Ureter (tissue), 1 donor: ENCODE measurements at places on chromosomes 1 and 21. TPM values are rescaled to one million over a fixed set of nuclear protein-coding genes. Genes with fewer than 3 reads are reported as not detected.

- DNase-seq = no peak
Measured at GRCh38 chr1:233884461-233885151, 19.9 kb upstream of the SLC35F3 start.

GRCh38 chr1:243944429-243945160, 94.6 kb upstream of the AKT3 start:
- DNase-seq = peak; percentile 63

FTCD gene
- total RNA-seq = 0.91 TPM

GRCh38 chr1:61125263-61125662, 42.9 kb downstream of the NFIA start:
- no peak for DNase-seq

ASTN1 gene
- total RNA-seq = 2.2 TPM

ACADM gene
- 51.4 TPM for total RNA-seq

DNA sequence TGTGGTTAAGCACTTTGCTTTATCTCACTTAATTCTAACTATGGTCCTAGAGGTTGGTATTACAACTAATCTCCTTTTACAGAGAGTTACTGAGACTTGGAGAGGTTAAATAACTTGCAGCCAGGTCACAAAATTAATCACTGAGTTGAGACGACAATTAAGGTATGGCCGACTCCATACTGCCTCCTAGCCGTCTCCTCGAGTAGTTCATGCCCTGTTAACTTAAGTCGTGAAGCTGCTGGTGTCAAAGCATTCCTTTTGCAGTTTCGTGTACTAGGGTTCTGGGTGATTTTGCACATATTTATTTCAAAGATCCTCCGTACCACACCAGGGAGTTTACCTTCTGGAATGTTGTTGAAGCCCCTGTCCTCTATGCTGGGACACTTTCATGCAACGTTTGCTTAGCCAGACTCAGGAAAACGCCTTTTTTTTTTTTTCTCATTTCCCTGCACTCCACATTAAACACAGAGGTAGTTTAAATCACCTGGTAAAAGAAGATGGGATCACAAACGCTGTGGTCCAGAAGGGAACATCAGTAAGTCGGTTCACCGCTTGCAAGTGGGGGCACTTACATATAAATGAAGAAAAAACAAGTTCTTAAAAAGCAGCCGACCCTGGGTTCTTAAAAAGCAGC, 570 bp upstream of the NEK7 start:
- DNase-seq = peak; percentile 74

DNA sequence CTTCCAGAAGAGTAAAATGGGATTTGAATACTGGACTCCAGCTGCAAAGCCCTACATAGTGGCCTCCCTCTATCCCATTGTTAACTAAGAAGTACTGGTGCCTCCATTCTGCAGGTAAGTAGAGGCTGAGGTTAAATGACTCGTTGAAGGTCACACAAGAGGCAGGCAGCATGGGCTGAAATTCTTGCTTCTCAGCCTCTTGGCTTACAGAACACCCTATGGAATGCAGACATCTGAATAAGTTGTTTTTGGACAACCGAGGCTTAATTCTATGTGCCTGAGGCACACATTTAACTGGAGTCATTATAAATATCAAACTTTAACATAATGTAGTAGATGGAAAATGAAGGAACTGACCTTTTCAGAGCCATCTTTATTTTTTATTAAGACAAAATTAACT, 5.7 kb downstream of the DNAJC11 start:
- no peak for DNase-seq

GRCh38 chr1:29394521-29395225, 158.4 kb downstream of the PTPRU start:
- DNase-seq = peak; percentile 18

DNA sequence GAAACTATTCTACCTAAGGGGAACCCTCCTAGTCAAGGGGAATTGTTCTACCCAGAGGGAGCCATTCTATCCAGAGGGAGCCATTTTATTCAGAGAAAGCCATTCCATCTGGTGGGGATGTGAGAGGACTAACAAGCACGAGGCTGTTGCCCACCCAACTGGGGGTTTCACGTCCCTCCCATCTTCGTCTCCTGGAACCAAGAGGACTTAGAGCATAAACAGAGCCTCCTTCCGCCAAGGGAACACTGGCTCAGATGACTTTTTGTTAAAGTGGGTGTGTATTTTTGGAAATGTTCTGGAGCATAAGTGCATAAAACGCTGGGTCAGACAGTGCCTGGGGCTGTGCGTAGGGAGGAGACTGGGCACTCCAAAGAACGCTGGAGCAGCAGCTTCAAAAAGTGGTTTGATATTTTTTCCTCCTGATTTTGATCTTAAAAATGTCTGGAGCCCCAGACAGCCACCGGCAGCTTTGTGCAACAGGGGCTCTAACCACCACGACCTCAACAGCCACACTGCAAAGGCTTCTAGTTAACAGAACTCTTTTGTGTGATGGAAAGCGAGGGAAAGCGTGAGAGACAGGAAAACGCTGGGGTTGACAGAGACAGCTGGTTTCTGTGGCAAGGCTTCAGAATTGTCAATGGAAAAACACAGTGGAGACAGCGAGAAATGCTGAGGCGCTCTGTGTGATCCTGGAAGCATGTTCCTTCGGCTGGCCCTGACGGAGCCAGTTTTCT, 363.6 kb upstream of the CAMK1G start:
- no peak for DNase-seq

PTGFRN gene
- total RNA-seq = 103 TPM

DNA sequence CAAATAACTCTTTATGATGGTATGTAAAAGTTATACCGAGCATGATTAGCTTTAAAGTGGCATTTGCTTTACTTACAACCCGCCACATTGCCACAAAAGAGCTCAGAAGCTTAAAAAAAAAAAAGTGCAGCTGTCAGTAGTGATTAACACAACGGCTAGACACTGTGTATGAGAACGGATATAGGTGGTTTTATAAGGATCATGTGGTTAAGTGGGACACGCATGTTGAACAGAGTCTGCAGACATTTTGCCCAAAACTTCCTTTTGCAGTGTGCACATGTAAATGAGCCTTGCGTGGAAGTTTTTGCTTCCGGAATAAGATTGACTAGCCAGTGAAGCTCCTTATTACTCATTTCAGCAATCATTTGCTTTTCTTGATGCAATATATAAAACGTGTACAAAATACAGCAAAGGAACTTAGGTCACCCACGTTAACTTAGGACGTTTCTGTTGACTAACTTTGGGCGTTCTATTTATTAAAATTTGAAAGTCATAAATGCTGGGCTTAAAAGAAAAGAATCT, 58.7 kb upstream of the RGS1 start:
- no peak for DNase-seq

GRCh38 chr1:109112056-109112651, 1.8 kb upstream of the ELAPOR1 start:
- no peak for DNase-seq

SPRR2B gene
- total RNA-seq = not detected

DNA sequence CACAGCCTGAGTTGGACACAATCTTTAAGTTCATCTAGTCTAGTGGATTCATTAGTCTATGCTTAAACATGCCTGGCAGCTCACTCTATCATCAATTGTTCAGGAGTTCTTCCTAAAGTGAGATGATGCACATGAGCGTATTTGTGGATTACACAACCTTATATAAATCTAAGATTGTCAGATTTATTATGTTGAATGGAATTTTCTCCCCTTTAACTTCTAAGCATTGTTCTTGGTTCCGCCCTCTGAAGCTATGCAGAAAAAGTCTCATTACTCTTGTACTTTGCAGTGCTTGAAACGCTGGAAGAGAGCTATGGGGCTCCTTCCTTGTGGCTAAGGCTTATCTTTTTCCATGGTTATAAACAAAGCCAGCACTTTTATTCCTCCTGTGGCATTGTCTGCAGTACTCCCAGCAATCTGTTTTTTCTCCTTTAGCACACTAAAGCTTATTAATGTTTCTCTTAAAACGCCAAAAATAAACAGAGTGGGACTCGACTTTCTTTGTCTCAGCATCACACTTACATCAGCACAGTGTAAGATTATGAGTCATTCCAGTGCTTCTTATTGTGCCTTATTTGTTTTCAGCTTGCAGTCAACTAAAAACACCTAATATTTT, 316.8 kb upstream of the CAMK1G start:
- DNase-seq = no peak

TRAF3IP3 gene
- total RNA-seq = 6.2 TPM

C1orf185 gene
- not detected for total RNA-seq

- no peak for DNase-seq
Measured at GRCh38 chr1:225257081-225257480, 170.8 kb downstream of the LBR start.

DNA sequence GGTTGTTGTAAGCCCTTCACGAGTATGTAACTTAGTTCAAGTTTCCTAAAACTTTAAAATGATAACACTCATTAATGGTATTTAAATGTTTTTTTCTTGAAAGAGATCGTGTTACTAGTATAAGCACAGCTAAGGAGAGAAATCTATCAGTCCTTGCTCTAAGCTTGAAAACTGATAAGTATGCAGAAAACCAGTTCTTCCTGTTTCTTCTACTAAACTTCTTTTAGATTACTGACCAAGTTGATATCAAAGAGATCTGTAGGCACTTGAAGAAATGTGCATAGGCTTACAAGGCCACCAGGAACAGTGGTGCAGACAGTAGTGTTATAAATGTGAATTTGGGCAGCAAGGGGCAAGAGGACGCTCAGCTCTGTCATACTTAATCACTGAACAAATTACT, 3.9 kb downstream of the EFCAB14 start:
- no peak for DNase-seq

- DNase-seq = no peak
Measured at GRCh38 chr21:44734026-44734745, 22.8 kb upstream of the TSPEAR start.

DNA sequence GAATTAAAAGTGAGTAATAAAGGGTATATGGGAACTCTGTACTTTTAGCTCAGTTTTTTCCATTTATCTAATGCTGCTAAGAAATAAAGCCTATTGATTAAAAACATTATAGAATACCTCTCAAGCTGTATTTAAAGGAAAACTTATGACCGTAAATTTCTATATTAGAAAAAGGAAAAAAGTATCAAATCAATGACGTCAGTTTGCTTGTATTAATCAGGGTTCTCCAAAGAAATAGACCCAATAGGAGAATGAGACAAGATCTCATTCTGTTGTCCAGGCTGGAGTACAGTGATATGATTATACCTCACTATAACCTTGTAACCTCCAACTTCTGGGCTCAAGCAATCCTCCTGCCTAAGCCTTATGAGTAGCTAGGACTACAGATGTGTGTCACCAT, 15.4 kb upstream of the LRIF1 start:
- DNase-seq = no peak

- no peak for DNase-seq
Measured at GRCh38 chr21:18840239-18840638, 436.7 kb upstream of the TMPRSS15 start.

GRCh38 chr21:17488620-17489019, 24.2 kb upstream of the CXADR start:
- DNase-seq = no peak

- DNase-seq = no peak
Measured at GRCh38 chr1:181396171-181396670, 87.1 kb upstream of the CACNA1E start.

HSD3B1 gene
- total RNA-seq = 0.75 TPM

DNA sequence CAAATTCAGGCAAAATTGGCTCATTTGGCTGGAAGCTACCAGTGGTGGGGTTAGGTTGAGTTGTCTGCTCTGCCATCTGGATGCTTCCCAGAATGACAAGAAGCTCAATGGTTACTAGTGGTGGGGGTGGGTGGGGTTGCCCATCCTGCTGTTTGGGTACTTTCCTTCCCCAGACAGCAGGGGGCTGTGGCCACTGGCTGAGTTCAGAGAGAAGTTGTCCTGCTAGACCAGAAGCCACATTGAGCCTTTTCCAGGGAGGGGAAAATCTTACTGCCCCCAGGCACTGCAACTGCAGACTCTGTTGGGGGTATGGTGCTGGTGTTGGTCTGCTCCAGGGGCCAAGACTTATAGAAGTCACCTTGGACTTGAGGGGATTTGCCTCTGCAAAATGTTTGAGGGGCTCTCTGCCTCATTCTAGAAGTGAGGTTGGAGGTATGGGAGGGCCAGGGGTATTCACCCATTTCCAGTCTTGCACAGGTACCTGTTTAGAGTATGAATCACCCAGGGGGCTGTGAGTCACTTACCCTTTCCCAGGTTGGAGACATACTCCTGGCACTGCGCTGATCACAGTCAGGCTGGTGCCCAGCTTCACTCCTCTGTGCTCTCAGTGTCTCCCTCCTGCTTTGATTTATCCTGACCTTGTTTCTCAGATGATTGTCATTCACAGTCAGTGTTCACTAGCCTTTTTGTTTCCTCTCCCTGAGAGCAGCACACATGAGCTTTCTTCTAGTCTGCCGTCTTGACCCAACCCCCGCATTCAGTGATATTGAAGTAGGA, 89.1 kb upstream of the NEGR1 start:
- no peak for DNase-seq

DNA sequence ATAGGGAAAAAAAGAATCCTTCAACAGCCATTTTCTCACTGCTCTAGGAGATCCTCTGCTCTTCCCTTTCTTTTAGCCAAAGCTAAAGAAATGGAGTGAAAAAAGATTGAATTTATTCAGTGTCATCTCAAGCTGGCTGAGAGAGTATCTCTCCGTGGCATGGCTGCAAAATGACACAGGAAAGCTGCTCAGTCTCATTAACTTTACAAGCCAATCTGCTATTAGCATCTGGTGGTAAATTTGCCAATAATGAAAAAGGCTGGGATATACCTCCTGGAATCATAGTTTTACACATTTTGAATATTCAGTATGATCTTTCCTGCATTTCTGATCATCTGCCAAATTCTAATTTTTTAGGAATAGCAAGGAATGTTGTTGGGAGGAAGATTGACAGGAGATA, 176.8 kb upstream of the CHRM3 start:
- DNase-seq = no peak

DNA sequence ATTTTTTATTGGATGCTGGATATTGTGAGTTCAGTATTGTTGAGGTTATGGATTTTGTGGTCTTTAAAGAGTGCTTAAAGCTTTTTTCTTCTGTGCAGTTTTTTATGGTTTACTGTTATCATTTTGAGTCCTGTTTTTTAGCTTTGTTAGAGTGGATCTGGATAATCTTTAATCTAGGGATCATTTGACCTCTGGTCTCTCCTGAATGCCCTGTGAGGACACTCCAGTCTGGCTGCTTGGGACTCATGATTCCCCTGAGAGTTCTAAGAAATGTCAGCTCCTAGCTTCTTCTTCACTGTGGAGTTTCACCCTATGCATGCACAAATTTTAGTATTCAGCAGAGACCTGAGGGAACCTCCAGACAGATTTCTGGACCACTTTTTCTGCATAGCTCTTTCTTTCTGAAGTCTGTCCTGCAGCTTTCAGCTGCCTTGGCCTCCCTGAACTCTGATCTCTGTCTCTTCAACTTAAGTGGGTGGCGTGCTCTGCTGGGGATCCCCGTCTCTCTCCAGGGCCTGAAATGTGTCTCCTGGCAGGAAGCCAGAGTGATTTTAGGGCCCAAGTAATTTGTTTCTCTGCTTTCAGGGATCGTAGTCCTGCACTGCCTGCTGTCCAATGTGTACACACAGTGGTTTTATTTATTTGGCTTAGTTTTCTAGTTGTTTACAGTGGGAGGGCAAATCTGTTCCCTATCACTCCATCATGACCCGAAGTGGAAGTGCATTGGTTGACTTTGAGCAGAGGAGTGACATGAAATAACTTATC, 14.7 kb downstream of the PEX14 start:
- no peak for DNase-seq

GBP7 gene
- not detected for total RNA-seq

- no peak for DNase-seq
Measured at GRCh38 chr21:36692835-36693488, 6.0 kb upstream of the SIM2 start.

ZMYND12 gene
- 2.7 TPM for total RNA-seq
